ENCODE measurements at places on chromosomes 1 and 21.

- DNase-seq = no peak
Observed at GRCh38 chr21:17900281-17900989, 81.3 kb upstream of the C21orf91 start.

GRCh38 chr1:158025576-158026230, 32.3 kb downstream of the KIRREL1 start:
- no peak for DNase-seq

GRCh38 chr1:178483251-178483957, 13.4 kb downstream of the CLEC20A start:
- no peak for DNase-seq

- DNase-seq = no peak
Observed at GRCh38 chr21:46454142-46454541, 4.5 kb upstream of the DIP2A start.

DNA sequence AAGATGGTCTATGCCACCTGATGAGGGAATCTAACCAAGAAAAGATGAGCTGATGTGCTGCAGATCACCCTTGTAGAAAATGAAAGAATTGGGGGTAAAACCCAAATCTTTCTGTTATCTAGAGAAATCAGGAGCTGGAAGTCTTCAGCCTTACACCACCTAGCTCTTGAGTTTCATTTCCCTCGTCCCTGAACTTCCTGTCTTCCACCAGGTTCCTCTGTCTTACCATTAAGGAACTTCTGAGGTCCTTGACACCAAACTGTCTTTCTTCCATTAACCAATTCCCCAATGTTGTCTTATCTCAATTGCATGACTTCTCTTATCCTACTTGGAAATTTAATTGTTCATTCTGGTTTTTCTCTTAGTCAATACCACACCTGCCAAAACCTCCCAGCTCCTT, 31.5 kb downstream of the LPAR3 start:
- no peak for DNase-seq

- DNase-seq = no peak
Observed at GRCh38 chr1:223887747-223888418, 42.1 kb upstream of the TP53BP2 start.

DNA sequence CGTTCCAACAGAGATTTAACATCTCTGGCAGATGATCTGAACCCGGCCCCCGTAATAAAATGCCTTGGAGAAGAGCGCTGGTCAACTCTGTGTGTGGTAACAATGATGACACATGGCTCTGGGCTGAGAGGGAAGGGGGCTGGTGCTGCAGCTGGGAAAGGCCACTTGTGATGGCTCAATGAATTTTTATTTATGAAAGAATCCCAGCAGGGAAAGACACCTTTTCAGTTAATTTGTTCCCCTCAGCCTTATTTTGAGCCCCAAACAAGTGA, 59.4 kb downstream of the SYT6 start:
- no peak for DNase-seq

DNA sequence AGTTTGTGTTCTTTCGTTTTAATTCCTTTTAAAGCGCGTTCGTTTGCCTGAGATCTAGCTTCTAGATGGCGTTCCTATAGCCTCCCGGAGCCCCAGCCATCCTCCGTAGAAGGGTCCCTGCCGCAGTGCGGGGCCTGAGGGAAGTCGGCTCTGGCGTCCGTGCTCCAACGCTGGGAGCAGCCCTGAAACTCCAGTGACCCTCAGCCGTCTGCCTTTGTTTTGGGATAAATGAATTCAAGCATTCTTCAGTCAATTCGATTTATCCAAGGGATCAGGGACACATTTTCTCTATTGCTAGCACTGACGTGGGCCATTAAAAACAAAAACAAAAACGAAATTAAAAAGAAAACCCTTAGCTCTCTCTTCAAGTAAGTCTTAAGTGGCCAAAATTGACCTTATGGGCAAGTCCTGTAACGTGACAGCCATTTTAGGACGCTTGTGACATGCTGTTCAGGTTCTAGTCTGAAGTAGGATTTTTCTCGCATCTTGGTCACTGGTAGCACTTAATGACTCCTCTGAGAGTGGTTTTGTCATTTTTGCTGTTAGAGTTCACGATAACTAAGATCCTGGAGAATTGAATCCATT, 742 bp upstream of the HSPA13 start:
- no peak for DNase-seq

GRCh38 chr1:176033881-176034280, 173.2 kb downstream of the COP1 start:
- no peak for DNase-seq

- DNase-seq = no peak
Observed at GRCh38 chr1:180208264-180208663, 21.8 kb upstream of the LHX4 start.

GRCh38 chr1:17067069-17067426, 13.2 kb upstream of the SDHB start:
- no peak for DNase-seq

- peak; percentile 69 for DNase-seq
Observed at GRCh38 chr1:201916649-201917249, 28.1 kb downstream of the SHISA4 start.

DNA sequence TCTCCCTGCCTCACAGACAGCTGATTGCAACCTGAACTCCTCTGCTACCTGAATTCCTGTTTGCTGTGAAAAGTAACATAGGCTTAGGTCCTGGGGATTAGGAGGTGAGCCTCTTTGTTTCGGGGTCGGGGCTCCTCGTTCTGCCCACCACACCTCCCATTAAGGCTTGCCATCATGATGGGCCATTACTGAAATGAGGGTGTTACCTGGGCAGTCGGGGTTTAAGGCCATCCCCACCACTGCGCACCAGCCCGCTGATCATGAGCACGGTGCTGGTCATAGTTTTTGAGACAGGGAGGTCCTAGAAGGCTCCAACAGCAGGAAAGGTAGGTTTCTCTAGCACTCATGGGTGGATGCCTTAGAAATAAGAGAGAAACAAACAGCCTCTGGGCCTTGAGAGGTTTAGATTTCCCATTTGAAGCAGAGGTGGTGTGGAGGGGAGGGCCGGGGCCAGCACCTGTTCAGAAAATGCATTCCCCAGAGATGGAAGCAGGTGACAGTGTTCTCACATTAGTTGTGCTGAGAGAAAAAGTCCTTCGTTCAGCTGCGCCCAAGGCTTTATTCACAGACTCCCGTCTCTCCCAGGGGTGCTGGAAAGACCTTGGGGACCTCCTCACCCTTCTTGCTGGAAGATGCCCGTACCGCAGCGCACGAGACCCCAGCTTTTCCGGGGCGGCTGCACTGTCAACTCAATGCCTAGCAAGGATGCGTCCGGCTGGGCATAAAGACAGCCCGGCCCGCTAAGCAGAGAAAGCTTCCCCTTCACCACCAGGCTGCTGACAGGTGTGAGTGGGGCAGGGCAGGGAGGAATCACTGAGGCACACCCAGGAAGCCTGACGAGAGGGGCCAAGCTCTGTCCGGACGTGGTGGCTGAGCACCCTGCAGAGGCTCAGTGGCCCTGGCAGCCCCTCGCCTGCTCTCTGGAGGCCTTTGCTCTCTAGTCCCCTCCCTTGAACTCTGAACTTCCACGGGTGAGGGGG, 125.5 kb downstream of the PGBD5 start:
- DNase-seq = no peak

- DNase-seq = no peak
Observed at GRCh38 chr21:36499578-36500471, 19.9 kb upstream of the CLDN14 start.

DNA sequence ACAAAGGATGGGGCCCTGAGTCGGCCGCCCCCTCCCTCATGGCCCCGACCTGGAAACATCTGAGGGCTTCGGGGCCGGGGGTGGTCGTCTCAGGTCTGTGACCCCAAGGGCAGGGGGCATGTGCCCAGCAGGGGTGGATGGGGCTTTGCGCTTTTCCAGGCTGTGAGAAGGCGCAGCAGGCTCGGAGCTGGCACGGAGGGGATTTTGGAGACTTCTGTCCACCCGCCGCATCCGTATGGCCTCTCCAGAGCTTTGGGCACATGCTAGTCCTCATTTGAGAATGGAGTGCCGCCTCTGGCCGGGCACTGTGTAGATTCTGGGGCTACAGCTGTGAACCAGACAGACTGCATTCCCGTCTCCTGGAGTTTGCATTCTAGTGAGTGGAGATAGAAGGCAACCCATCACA, 66.1 kb upstream of the WNT4 start:
- DNase-seq = peak; percentile 85

- no peak for DNase-seq
Observed at GRCh38 chr1:22775478-22775877, 64.8 kb downstream of the EPHB2 start.

- peak; percentile 76 for DNase-seq
Observed at GRCh38 chr1:15703562-15703961, 19.4 kb downstream of the PLEKHM2 start.

DNA sequence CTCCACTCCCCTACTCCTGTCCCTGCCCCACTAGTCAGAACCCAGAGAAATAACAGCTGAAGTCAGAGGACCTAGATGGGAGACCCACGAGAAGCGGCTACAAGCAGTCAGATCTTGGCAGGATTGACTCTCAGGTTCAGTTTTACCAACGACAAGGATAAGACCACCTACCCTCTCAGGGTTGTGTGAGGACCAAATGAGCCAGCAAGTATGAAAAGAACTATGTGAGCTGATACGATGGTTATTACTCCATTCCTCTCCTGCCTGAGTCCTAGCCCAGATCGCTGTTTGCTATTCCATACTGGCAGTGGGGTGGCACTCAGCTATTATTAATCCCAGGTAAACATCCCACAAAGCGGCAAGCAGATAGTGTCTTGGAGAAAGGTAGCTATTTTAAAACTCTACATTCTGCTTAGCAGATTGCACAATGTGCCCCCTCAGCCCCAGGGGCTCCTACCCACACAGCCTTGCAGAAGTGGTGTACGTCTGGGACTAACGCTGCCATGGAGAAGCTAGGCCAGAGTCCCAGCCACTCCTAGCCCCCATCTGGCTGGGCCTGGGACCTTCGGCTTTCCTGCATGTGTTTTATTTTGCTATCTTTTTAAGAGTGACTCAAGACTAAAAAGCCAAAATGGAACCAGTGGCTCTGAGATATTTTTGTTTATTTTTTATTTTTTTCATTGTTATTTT, 58.9 kb downstream of the CD46 start:
- DNase-seq = peak; percentile 39
